B cell (primary cell): ENCODE measurements at places on chromosomes 7 and 10. TPM values are rescaled to one million over a fixed set of nuclear protein-coding genes. Genes with fewer than 3 reads are reported as not detected.

SHH gene
- total RNA-seq = not detected in 2 replicates

TRDMT1 gene
- total RNA-seq = 20.4 and 24.5 TPM in 2 replicates

TAC1 gene
- not detected in 2 replicates for total RNA-seq

MACC1 gene
- total RNA-seq = 4.9 and 6.2 TPM in 2 replicates

TDRD1 gene
- total RNA-seq = 0.22 and 0.29 TPM in 2 replicates

IDI2 gene
- not detected in 2 replicates for total RNA-seq

TET1 gene
- 1.1 and 1.4 TPM in 2 replicates for total RNA-seq

ARMC3 gene
- not detected in 2 replicates for total RNA-seq
